Stimulated activated CD4-positive, alpha-beta T cell treated with anti-CD3 and anti-CD28 coated beads, Interleukin-4, amount 100 ng/mL, for 4 hours (primary cell): ENCODE measurements at places on chromosomes 16 and 17.

DNA sequence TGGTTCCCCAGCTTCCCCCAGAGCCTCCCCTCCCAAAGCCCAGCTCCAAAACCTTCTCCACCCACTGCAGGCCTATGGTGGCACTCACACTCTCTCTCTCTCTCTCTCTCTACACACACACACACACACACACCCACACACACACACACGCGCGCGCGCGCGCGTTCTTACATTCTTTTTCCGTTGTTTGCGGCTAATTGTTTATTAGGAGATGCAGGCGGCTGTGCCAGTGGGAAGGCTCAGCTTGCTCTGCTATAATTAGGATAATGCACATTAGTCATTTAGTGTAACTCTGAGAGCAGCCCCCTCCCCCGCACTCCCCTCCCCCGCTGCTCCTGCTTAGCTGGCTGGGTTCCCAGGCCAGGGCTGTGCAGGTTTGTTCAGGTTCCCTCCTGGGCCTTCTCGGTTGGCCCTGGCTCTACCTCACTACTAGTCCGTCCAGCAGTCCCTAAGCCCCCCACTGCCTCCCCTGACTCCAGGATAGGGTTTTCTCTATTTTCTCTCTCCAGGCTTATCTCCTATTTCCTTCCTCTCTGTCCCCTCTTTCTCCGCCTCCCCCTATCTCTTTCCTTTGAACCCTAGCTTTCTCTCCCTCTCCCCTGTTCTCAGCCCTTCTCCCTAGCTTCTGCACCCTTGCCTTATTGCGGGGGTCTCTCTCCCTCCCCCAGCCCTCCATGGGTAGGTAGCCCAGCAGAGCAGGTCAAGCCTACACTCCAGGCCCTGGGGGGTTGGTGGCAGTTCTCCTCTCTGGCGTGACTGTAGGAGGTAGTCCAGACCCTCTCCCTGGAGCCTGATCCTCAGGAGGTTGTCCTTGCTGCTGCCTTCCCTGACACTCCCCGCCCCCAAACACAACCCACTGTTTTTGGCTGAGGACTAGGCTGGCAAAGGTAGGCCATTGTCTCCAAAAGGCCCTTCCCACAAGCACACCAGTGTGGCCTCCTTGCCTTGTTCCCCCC lies 34.0 kb downstream of the TMEM132E start:
- no peak for DNase-seq

GRCh38 chr17:80036715-80037477 lies 454 bp downstream of the CCDC40 start:
- DNase-seq, result peak; percentile 11

- DNase-seq, result no peak
Observed at GRCh38 chr17:81428948-81429774, 33.9 kb downstream of the BAHCC1 start.

DNA sequence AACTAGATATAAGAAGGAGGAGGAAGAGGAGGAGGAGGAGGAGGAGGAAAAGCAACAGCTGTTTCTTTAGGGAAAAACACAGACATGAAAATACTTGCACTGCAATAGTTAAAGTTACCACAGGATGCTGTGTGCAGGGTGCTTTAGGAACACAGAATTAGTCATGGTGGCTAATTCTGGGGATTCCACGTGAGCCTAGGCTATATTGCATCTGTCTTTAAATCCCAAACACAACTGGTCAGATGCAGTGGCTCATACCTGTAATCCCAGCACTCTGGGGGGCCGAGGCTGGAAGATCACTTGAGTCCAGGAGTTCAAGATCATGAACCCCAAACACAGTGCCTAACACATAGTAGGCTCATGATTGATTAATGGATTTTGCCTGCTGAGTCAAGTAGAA lies 155.3 kb upstream of the C16orf82 start:
- DNase-seq, result no peak

DNA sequence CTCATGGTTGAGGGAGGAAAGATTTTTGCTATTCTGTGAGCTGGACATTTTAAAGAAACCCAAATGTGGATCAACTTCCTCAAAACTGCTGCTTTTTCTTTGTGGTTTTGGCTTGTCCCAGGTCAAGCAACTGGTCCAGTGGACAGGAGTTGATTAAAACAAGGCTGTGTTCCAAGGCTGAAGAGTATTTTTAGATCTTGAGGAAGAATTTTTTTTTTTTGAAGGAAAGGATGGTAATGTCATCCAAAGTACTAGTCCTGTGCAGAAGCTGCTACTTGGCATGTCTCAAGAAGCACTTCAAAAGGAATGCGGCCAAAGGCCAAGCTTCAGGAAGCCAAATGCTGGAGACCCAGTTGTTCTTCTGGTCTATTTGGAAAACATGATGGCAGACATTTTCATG lies 8.0 kb upstream of the MYH2 start:
- no peak for DNase-seq

DNA sequence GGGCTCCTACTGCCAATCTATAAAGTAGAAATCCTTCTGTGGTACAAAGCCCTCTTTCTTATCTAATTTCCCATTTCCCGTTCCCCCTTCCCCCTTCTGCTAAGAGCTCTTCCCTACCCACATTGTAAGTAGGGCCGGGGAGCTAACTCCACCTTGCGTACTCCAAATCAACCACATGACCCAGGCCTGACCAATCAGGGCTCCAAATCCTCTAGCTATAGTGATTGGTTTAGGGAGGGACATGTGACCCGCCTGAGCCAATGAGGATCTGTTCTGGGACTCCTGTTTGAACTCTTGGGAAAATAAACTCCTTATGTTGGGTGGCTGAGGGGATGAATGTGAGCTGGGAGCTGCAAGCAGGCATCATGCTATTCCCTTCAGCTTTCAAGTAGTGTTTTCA lies 40.9 kb upstream of the MEOX1 start:
- DNase-seq, result no peak

DNA sequence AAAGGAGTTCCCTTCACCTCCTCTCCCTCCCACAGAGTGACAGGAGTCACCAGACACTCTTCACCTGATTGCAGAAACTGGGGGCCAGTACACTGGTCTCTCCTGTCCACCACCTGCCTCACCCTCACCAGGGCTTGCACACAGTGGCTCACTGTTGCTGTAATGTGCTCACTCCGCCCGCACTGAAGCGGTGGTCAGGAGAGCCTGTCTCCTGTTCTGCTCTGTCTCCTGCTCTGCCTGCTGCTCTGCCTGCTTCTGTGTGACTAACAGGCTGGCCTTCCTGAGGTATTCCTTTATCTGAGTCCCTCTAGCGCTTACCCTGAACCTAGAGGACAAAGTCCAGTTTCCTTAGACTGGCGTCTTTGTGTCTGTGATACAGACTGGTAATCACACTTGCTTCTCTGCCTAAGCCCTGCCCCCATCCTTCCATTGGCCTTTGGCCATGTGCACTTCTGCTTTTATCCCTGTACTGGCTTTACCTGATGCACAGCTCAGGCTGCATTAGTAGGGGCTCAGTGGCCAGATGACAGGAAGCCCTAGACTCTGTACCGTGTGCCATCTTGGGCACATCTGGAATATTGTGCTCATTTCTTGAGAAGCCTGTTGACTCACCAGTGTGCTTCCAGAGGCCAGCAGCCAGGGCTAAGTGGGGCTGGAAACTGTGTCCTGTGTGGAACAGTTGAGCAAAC lies 13.3 kb downstream of the PROCA1 start:
- no peak for DNase-seq

DNA sequence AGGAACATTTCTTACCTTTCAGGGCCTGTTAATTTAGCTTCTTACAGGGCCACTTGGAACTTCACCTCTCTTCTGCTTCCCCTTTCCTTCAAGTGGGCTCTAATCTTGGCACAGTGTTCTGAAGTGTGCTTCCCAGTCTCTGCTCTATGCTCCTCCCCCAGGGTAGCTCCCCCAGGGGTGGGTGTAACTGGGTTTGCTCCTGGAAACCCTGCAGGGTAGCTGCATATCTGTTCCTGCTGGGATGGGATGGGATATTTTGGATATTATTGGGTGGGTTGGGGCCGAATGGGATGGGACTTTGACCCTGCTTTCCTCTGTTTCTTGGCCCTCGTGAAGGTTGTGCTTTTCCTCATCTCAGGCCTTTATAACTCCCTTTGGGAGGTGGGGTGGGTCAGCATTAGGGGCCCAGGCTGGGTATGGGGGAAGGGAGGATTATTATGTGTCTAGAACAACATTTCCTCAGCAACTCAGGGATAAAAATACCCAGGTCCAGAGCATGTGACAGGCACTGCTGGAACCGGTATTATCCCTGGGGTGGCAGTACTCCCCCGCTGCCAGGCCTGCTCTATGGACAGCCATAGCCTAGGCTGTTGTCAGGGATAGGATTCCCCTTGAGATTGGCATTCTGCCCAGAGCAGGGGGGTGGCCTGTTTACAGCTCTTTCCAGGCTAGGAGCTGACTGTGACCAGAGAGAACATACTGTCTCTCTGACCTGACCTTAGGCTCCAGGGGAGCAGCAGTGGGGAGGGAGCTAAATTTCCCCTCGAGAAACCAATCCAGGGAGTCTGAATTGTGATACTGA lies 5.0 kb downstream of the NFE2L1 start:
- DNase-seq, result no peak

GRCh38 chr16:19578378-19578971 lies 23.0 kb downstream of the VPS35L start:
- no peak for DNase-seq

DNA sequence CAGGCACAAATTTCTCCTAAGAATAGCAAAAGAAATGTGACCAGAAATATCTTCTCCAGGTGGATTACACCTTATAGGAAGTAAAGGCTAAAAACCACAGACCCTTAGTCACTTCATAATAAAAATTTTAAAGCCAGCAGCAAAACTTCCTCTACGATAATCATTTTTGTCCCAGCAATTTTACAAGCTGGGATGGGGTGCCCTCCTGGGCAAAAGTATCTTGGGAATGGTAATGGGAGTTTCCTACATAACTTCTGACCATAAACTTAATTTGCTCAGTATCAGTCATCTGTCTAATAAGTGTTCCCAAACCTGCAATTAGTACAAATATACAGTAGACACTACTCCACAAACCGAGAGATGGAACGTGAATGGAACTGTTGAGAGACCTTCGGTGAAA lies 3.0 kb downstream of the PHF12 start:
- no peak for DNase-seq

DNA sequence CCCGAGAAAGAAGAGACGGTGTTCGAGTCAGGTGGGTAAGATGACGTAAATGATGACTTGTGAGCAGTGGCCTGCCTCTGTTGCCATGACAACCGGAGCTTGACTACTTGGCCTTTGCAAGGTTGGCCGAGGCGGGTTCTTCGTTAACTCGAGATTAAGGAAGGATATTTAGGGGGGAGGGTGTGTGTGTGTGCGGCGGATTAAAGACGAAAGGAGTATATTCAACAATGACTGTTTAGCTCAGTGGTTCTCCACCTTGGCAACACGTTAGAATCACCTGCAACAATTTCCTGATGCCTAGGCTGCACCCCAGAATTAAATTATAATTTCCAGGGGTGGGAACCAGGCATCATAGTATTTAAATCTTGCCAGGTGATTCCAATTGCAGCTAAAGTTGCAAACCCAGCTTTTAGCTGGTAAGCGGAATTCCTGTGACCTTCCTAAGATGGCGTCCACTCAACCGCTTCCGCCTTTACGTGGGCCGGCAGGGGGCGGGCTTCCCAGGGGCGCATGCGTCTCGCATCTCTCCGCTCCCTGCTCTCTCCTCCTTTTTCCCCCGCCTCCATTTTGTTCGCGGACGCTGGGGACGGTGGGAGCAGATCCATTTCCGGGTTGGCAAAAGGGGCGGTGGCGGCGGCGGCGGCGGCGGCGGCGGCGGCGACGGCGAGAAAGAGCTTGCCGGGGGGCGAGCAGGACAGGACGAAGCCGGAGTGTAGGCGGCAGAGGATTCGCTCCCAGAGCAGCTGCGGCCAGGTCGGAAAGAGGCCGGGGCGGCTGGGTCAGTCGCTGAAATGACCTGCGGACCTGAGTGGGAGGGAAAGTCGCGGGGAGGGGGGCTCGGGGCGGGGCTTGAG lies at the start of gene WIPF2:
TSS of gene WIPF2 (plus strand) at position 565 of the 854 bp plus-strand sequence. CDS start 37,156 bp downstream, outside the sequence.
- DNase-seq, result peak; percentile 95

- DNase-seq, result peak; percentile 21
Observed at GRCh38 chr16:85613604-85614337, 649 bp downstream of the GSE1 start.

DNA sequence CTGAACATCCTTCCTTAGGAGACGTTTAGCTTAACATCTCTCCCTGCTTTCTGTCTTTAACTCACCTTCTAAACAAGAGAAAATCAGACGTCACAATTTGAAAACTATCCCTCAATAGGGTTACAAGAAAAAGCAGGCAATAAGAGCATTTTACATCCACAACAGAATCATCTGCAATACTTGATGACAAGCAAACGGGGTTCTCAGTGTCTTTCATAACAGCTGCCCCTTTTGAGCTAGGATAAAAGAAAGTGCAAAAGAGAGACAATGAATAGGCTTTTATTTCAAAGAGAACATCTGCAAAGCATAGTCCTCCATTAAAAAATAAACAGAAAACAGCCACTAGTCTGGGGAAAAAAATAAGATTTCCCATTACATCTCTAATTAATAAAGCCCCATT lies 13.2 kb downstream of the XYLT1 start:
- DNase-seq, result no peak

DNA sequence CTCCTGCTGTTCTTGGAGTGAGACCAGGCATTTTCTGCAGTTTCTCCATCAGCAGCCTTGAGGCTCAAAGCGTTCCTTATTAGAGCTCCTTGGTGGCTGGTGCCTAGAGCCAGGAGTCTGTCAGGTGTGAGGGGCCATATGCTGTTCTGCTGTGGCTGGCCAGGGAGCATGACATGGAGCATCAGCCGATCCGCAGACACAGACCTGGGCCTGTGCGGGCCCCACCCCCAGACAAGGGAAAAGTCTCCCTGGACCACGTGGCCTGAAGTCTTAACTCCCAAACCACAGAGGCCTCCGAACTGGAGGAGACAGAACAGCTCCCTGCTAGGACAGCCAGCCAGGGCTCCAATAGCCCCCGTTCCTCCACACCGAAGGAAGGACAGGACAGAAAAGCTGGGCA lies 162.7 kb upstream of the CIBAR2 start:
- no peak for DNase-seq

- DNase-seq, result no peak
Observed at GRCh38 chr17:73510981-73511718, 133.1 kb downstream of the SDK2 start.

DNA sequence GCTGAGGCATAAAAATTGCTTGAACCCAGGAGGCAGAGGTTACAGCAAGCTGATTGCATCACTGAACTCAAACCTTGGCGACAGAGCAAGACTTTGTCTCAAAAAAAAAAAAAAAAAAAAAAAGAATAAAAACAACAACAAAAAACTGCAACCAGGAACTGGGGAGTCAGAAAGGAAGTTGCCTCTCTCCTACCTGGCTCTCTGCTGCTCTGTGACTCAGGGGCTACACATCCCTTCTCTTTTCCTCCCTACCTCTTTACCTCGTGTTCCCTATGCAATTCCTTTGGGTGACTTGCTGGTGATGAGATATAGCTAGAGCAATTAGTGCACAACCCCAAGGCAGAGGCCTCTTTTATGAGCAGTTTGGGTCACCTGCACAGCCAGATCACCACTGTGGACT lies 95.9 kb downstream of the ABCC1 start:
- DNase-seq, result no peak

DNA sequence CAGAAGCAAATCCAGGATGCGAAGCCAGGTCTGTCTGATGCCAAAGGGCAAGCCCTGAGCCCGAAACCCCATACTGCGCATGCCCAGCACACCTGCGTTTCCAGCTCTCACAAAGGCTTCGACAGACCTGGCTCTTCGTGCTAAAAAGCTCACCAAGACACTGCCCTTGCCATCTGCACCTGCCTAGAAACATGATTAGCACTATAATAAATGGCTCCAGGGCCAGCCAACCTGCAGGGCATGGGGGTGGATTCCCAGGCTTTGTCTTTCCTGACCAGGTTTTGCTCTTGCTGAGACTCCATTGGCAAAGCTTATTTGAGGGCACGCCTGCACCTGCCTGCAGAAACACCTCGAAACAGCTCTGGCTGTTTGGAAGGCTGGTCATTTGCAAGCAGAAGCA lies 14.4 kb upstream of the PLD6 start:
- no peak for DNase-seq

GRCh38 chr17:58601976-58602375 lies 87.5 kb upstream of the MTMR4 start:
- no peak for DNase-seq
